K562 (cell line): ENCODE measurements at places on chromosomes 6 and 20. TPM values are rescaled to one million over a fixed set of nuclear protein-coding genes. Genes with fewer than 3 reads are reported as not detected.
A peak's percentile ranks its signal among the peaks of the same experiment; 100 is the strongest.

DNA sequence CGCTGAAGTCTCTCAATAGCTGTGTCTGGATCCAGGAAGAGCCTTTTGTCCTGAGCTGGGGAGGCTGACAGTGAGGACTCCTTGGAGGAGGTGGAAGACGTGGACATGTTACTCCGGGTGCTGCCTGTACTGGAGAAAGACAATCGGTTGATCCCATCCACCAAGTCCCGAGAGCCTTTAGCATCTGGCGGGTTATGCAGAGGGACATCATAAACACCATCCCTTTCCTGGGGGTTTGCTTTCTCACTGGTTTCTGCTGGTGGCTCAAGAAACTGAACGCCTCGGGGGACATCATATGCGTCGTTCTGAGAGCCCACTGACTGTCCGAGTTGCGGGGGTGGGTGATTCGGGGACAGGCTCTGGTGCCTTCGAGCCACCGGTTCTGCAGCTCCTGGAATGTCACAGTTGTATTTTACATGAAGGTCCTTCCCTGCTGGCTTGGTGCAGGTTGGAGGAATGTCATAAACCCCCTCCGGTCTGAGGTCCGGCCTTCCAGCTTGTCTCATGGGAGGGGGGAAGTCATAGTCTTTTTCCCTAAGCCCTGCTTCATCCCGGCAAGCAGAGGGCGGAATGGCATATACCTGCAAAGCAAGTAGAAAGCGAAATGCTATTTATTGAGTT is 41.7 kb downstream of the NEDD9 start:
- no peak for DNase-seq
- H3K4me1 ChIP-seq: no peaks in the 10 kb centered on the region
- H3K27ac ChIP-seq: no peak overlapping the region
- no peak overlapping the region for H3K4me3 ChIP-seq
- H3K36me3 ChIP-seq: no peaks in the 10 kb centered on the region
- peaks cover 40% of the 10 kb centered on the region for H3K27me3 ChIP-seq

DNA sequence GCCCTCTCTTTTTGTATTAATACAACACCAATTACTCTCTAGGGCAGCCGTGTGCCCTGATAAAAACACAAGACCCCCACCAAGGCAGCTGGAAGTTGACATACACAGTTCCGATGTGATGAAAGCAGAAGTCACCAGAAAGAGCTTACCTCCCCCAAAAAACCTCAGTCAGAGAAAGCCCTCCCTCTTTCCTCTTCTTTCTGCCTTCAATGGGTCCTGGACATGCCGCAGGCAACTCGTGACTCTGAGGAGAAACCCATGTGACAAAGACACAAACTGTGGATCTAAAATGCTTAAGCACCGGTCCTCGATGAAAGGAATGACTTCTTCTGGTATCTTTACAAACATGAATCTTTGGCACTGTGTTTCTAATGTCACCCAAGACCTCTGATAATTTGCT is 117.7 kb upstream of the CCDC28A start:
- H3K4me3 ChIP-seq: no peak overlapping the region
- H3K27me3 ChIP-seq: peaks cover 5% of the 10 kb centered on the region; the same call in 2 of the 3 replicates
- DNase-seq: no peak
- H3K27ac ChIP-seq: no peak overlapping the region
- H3K36me3 ChIP-seq: no peaks in the 10 kb centered on the region

GRCh38 chr6:6752129-6752528 is 163.6 kb downstream of the LY86 start:
- no peak for DNase-seq
- H3K27me3 ChIP-seq: no peaks in the 10 kb centered on the region
- peaks cover 26% of the 10 kb centered on the region for H3K4me1 ChIP-seq
- no peaks in the 10 kb centered on the region for H3K36me3 ChIP-seq

The OR12D3 gene
- not detected in 2 replicates for total RNA-seq

GRCh38 chr6:113004054-113004453 is 656.9 kb downstream of the RFPL4B start:
- no peak overlapping the region for H3K27ac ChIP-seq
- no peak for DNase-seq
- H3K36me3 ChIP-seq: no peaks in the 10 kb centered on the region
- no peak overlapping the region for H3K4me3 ChIP-seq
- H3K27me3 ChIP-seq: no peaks in the 10 kb centered on the region

DNA sequence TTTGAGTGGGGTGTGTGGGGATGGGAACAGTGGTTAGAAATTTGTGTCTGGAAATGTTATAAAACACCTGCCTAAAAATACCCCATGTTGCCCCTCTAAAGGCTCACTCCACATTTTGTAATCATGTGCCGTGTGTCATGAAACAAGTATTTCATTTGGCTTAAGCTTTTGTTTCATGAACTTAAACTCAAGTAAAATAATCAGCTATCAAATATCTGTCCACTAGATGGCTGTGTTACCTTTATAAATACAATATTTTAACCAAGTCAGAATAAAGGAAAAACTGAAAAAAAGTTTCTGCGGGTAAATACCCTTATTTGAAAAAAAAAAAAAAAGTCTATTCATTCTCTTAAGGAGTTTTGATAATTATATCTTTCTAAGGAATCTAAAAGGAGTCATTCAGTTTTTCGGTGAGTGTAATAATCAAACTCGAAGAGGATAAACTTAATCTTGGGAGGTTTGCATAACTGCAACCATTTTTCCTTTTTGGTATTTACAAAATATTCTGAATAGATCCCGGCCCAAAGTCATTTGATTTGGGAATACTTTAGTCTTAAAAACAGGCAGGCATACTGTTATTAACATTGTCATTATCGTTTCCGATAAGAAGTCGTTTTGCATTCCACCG is 29.9 kb upstream of the MTRF1L start:
- no peak overlapping the region for H3K27ac ChIP-seq
- DNase-seq: peak; percentile 17
- H3K36me3 ChIP-seq: no peaks in the 10 kb centered on the region

The ETV7 gene
- 0.16 and 0.22 TPM in 2 replicates for total RNA-seq

- peaks cover 10% of the 10 kb centered on the region; the same call in 2 of the 3 replicates for H3K27me3 ChIP-seq
- H3K4me1 ChIP-seq: no peaks in the 10 kb centered on the region
- no peak for DNase-seq
- H3K36me3 ChIP-seq: no peaks in the 10 kb centered on the region
- no peak overlapping the region for H3K4me3 ChIP-seq
- H3K27ac ChIP-seq: no peak overlapping the region
Observed at GRCh38 chr6:169269180-169270076, 15.8 kb upstream of the THBS2 start.

The PROKR2 gene
- not detected in 2 replicates for total RNA-seq

DNA sequence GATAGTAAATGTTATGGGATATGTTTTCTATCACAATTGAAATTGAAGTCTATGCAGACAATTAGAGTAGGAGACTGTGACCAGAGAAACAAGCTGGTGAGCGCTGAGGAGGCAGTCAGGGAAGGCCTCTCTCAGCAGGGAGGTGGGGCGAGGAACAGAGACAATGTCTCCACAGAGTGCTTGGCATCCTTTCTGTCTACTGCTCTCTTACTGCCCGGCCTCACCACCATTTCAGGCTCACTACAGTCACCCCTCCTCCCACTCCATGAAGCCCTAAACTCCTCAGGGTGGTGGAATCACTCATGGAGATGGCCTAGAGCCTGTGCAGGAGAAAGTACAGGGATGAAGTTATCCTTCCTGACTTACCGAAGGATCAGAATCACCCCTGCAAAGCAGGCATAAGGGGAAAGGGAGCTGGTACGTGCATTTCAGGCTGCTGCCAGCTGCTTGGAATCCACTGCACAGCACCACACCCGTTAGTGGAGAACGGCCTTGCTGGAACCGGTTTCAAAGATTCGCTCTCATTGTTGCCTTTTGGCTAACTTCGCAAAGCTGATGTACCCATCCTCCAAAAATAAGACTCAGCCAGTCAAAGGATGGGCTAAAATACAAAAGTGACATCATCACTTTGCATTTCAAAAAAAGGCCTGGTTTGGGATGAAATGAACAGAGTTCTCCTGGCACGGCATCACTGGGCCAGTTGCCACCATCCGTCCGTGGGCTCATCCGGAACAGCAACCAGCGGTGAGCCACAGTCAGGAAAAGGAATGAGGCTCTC is 67.3 kb downstream of the SLC22A23 start:
- no peaks in the 10 kb centered on the region; the same call in 2 of the 3 replicates for H3K36me3 ChIP-seq
- DNase-seq: no peak
- H3K27ac ChIP-seq: no peak overlapping the region
- peaks cover 46% of the 10 kb centered on the region for H3K4me1 ChIP-seq
- H3K4me3 ChIP-seq: no peak overlapping the region

GRCh38 chr6:43884652-43885022 is 114.6 kb downstream of the VEGFA start:
- H3K4me1 ChIP-seq: peaks cover 24% of the 10 kb centered on the region
- H3K27ac ChIP-seq: no peak overlapping the region
- no peaks in the 10 kb centered on the region for H3K27me3 ChIP-seq
- H3K36me3 ChIP-seq: no peaks in the 10 kb centered on the region
- H3K4me3 ChIP-seq: no peak overlapping the region
- no peak for DNase-seq

DNA sequence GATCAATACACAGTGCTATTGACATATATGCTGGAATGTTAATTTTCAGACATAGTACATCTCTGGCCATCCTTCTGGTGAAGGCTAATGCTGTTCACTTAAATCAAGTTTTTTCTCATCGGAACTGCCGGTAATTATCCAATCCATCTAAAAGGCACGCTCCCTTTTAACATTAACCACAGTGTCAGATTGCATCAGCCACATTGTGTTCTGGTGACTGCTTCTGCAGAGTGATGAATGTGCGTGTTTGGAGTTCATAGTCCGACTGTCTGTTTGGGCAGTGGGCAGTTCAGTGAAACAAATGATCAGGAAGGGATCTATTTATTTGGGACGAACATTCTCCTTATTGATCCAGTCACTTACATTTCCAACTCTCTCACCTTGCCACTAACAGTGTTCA is 49.5 kb downstream of the SOBP start:
- H3K27ac ChIP-seq: no peak overlapping the region
- no peaks in the 10 kb centered on the region for H3K36me3 ChIP-seq
- DNase-seq: no peak
- H3K27me3 ChIP-seq: peaks cover 8% of the 10 kb centered on the region
- no peak overlapping the region for H3K4me3 ChIP-seq

DNA sequence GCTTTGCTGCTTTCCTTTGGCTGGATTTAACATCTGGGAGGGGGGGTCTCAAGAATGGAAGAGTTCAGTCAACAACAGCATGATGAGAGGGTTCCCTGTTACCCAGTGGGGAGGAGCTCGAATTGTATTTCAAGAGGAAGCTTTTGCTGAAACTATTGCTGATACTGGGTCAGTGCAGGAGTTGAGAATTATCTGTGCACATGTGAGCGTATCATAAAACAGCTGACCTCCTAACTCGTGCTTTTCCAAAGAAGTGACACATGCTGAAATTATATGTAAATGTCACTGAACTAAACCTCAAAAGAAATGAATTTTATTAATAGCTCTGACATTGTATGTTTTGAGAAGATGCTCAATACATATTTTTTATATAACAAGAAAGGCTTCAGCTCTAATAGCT is 96.3 kb downstream of the PHF3 start:
- no peaks in the 10 kb centered on the region for H3K36me3 ChIP-seq
- H3K4me1 ChIP-seq: no peaks in the 10 kb centered on the region
- no peak overlapping the region for H3K4me3 ChIP-seq
- H3K27me3 ChIP-seq: no peaks in the 10 kb centered on the region
- no peak overlapping the region for H3K27ac ChIP-seq
